Stimulated activated CD4-positive, alpha-beta T cell treated with anti-CD3 and anti-CD28 coated beads, Interleukin-12 subunit alpha, Interleukin-12 subunit beta, amount 100 ng/mL, for 48 hours (primary cell): ENCODE measurements at places on chromosomes 7 and 10.

DNA sequence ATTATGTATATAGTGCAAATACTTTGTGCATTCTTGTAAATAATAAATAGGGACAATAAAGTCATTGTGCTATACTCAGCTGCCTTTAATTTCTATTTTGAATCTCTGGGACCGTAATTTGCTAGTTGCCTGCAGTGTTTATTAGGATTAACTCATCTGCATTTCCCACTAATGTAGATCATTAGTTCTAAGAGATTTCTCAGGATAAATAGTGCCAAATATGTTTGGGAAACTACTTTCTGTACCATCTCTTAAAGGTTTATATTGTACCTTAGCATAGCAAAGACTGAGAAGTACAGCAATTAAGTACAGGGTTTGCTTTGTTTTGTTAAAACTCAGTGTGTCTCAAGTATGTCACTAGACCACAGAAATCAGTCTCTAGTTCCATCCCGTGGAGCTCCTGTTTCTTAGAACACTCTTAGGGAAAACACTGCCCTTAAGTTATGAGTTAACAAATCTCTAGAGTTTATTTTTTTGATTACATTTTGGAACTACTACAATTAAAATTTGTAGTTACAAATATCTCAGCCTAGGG, 26.0 kb downstream of the ADD3 start:
- no peak for DNase-seq

DNA sequence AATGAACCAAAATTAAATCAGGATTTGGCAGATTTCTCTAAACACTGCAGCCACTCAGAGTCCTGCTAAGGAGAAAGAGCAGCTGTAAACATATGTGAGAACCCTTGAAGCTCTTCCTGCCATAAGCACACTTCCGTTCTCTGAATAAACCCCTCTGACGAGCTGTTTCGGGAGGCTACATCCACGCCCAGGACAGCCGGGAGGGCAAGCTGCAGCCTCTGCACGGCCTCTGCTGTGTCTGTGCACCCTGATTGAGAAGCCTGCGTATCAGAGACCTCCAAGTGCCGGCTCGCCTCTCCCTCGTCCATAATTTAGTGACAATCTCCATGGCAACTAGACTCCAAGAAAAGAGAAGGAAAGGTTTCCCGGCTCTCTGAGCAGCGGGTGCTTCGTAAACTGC, 114.4 kb downstream of the PTPRN2 start:
- no peak for DNase-seq

DNA sequence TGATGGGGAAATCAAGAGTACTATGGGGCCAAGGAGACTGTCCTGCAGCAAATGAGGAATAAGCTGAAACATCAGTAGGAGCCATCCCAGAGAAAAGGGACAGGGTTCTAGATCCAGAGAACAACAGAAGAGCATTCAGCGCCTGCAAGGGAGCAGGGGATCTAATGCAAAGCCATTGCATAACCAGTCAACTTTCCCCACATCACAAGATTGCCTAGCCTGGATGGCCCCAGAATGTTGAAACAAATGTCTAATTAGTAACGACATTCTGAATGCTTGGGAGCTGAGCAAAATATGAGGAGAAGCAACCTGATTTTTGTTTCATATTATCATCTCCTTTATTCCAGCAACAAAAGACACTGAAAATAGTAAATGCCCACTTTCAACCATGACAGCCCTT, 2.7 kb upstream of the MPP7 start:
- DNase-seq, result no peak

DNA sequence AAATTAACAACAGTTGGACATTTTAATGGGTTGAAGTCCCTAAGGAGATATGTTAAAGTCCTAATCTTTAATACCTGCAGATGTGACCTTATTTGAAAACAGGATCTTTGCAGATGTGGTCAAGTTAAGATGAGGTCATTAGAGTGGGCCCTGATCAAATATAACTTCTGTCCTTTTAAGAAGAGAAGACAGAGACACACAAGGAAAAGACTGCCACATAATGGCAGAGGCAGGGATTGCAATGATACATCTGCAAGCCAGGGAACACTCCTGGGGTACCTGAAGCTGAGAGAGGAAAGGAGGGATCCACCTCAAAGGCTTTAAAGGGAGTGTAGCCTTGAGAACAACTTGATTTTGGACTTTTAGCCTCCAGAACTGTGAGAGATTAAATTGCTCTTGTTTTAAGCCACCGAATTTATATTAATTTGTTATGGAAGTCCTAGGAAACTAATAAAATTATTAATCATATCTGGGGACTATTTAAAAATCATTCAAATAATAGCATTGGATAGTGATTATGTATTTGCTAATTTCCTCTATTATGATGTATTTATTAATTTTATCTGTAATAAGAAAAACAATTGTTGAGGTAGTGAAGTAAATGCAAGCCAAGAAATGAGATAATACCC, 700.0 kb upstream of the PCDH15 start:
- DNase-seq, result no peak

- no peak for DNase-seq
Measured at GRCh38 chr10:69407621-69408301, 9.0 kb downstream of the TACR2 start.

DNA sequence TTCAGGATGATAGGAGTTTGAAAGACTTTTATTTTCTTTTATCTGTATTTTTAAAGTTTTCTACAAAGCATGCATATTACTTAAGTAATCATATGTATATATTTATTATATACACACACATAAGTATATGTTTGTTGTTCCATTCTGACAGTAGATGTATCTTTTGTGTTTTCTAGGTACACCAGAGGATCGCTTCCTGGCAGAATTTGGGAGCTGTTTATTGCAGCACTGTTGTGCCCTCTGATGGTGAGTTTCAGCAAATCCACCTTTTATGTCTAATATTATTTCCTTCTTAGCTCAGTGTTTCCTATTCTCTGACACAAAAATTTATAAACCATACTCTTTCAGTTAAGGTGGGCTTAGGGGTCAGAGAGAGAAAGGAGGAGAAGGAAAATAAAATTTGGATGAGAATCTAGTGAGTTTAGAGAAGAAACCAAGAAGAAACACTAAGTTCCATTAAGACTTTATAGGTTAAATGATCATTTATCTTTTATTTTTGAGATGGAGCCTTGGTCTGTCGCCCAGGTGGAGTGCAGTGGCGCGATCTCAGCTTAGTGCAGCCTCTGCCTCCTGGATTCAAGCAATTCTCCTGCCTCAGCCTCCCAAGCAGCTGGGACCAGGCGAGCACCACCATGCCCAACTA, 59.2 kb upstream of the OIT3 start:
- DNase-seq, result no peak

GRCh38 chr7:50185951-50186682, 93.1 kb upstream of the ZPBP start:
- DNase-seq, result no peak

GRCh38 chr10:48503293-48503911, 101.5 kb downstream of the ARHGAP22 start:
- DNase-seq, result no peak

DNA sequence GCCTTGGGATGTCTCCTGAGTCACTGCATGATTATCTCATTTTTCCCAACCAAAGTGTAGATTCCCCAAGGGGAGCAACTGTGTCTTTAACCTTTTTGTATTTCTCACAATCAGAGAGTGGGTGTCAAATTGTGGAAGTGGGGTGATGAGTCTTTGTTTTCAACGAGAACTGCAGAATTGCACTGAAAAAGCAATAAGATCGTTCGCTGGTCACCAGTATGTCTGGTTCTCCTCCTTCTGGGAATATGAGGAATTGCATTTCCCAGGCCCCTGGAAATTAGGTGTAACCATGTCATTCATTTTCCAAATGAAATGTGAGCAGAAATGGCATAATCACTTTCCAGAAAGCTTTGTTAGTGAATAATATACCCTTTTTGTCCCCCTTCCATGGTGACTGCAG, 326.9 kb downstream of the GPAM start:
- DNase-seq, result no peak

GRCh38 chr7:36318116-36318515, 71.5 kb upstream of the ANLN start:
- DNase-seq, result no peak

- DNase-seq, result no peak
Measured at GRCh38 chr10:120371856-120372255, 85.2 kb upstream of the PLPP4 start.
